ENCODE measurements at places on chromosomes 2 and 18.

DNA sequence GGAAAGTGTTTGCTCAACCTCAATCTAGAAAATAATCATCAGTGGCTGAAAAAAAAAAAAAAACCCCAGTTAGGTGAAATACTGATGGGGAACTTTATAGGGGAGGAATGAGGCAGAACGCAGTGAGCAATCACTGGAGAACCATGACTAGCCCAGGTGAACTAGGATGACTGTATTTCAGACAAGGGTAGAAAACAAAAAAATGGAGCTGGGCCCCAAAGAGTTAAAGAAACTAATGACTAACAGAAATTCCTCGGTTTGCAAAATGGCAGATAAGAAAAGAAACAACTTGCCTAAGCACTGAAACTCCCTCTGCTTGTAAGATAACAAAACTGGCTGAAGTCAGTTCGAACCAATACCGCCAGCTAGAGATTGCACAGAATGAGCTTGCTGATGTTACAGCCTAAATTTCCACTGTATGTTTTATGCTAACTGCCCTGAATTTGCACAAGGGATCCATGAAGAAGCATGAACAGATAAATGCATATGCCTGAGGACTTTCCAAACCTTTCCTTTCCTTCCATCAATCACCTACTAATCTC, 245.9 kb downstream of the METTL4 start:
- DNase-seq: no peak

DNA sequence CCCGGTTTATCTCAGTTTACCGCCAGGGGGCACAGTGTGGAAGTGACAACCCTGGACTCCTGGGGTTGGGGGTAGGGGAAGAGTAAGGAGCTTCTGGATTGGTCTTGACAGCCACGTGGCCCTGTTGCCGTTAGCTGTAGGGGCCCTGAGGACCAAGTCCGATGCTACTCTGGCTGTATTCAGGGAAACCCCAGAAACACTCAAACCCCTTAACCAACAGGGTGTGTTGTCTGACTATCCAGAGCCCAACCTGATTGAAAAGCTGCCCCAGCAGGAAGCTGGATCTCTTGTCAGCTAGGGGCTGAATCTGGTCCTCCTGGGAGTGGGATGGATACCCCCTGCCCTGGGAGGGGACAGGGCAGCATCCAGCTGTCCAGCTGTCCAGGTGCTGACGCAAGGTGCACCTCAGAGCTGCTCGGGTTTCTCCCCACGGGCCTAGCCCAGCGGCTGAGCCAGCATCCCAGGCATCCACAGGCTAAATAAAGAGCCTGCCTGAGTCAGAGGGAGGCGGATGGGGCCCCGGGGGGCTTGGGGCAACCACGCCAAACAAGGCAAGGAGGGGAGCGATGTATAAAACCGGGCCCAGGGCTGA, 3.1 kb upstream of the GMPPA start:
- DNase-seq: peak; percentile 48

GRCh38 chr2:33238111-33238510, 238.3 kb upstream of the RASGRP3 start:
- DNase-seq: no peak

DNA sequence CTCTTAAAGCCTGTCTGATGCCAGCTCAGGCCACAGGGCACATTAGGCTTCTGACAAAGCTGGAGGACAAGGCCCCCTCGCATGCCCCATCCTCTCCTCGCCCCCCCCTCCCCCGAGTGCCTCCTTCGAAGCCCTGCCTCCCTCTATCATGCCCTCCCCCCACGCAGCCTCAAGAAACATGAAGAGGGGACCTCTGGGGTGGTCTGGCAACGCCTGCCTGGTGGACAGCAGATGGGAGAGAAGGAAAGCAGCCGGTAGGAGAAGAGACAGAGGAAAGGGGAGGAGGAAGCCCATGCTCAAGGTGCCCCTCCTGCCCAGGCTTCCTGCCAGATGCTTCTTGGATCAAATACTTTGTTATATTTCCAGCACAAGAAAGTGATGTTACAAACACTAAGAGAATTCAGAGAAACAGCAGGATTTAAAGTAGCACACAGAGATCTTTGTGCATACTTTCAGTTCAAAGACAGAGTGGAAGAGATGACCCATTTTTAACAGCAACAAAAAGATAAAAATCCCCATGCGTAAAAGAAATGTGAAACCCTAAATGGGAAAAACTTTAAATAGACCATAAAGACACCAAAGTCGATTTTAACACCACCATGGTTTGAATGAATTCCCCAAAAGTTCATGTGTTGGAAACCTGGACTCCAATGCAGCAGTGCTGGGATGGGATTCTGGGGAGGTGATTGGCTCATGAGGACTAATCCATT, 19.0 kb downstream of the BOK start:
- DNase-seq: no peak

DNA sequence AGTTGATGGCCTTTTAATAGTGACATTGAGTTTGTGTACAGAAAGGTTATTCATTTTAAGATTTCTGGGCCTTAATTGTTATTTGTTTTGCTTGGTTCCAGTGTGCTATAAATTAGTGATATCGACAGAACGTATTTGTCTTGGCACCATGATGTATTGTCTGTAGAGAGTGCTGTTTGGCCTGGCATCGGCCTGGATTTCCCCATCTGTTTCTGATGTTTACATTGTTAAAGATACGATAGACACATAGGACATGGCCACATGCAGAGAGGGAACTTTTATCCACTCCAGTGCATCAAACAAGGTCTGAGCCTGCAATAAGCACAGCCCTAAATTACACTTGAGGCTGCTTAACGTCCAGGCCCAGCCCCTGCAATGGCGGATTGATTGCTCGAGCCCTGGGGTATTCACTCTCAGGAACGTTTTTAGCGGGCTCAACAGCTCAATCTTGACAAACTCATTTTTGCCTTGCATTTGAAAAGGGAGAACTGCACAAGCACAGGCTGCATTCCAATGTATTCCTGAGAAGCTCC, 144.7 kb downstream of the SLC4A3 start:
- DNase-seq: peak; percentile 83

GRCh38 chr2:201806442-201807170, at the start of gene CDK15:
TSS of gene CDK15 (plus strand) at chr2:201806537. CDS start at chr2:201806665, 128 bp downstream.
- no peak for DNase-seq

DNA sequence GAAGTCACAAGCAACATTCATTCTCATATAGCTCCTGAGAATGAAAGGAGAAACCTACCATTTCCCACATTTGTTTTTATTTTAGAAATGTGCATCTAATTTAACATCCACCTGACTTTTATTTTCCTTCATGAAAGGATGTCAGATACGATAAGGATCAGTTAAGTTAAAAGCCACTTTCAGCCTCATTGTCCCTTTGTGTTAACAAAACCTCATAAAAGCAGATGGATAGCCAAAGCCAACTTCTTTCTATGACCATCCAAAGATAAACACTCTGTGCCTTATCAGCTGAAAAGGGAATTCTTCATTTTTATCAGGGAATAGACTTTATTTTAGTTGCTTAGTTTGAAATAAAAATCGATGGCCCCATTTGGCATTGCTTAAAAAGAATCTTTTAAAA, 25.7 kb upstream of the RIT2 start:
- no peak for DNase-seq

- DNase-seq: no peak
These were observed 52.8 kb upstream of the CABYR start for GRCh38 chr18:24086082-24086481.

- DNase-seq: no peak
These were observed 288.5 kb upstream of the SLC39A10 start for GRCh38 chr2:195368249-195369217.

DNA sequence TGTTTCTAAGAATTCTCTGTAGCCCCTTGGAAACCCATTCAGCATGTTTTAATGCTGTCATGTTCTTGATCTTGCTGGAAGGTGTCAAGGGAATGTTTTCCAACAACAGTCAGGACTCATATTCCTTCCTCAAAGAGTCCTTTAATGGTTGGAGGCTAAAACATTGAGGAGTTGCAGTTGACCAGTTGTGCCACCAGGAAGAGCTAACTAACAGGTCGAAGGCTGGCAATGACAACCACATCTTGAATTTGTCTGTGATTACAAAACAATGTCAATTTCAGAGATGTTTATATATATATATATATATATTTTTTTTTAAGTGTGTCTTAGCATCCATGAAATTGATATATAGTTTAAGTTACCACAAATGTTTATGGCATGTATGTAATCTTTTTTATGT, 151.5 kb downstream of the INO80D start:
- no peak for DNase-seq

DNA sequence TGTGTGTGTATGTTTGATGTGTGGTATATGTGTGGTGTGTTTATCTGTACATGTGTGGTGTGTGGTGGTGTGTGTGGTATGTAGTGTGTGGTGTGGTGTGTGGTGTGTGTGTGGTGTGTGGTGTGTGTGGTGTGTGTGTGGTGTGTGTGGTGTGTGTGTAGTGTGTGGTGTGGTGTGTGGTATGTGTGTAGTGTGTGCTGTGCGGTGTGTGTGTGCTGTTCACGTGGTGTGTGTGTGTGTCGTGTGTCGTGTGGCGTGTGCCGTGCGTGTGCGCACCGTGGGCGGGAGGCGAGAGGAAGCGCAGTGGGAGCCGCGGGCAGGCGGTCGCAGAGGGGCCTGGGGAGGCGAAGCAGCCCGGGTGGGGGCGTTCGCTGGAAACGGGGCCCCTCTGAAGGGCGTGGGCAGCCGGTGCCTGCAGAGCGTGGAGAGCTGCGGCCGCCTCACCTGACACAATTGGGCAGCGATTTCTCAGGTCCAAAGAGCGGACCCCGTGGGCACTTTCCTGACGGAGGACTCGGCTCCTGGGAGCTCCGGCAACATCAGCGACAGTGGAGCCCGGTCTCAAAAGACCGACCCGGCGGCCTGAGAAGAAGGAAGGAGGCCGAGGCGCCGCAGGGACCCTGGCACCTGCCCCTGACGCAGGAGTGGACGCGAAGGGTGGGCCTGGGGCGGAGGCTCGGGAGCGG, 741.1 kb upstream of the SALL3 start:
- DNase-seq: no peak

DNA sequence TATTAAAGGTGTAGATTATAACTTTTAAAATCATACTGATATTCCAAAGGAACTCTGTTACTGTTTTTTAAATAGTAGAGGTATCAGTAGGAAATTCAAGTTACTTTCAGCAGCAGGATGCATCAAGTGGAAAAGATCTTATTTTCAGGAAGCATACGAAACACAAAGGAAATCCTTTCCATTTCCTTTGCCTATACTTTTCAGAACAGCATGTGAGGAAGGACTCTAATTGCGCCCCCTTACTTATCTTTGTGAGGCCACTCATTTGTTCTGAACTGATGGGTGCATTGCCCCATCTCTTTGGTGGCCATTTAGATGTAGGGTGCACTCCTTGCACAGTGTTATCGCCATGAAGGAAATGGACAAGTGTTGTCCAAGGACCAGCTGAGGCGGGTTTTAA, 145.3 kb downstream of the BABAM2 start:
- no peak for DNase-seq
